Endothelial cell of coronary artery (primary cell): ENCODE measurements at places on chromosomes 11 and 22. TPM values are rescaled to one million over a fixed set of nuclear protein-coding genes. Genes with fewer than 3 reads are reported as not detected.

The KRTAP5-2 gene
- not detected in 2 replicates for total RNA-seq

The MRGPRF gene
- total RNA-seq, result 0.38 TPM in 1 of 2 replicates, not detected in the other

The MS4A4A gene
- not detected in 2 replicates for total RNA-seq

The CHRDL2 gene
- not detected in 2 replicates for total RNA-seq

The NCAM1 gene
- 0.09 and 0.45 TPM in 2 replicates for total RNA-seq

The ART5 gene
- not detected in 2 replicates for total RNA-seq

The PKNOX2 gene
- total RNA-seq, result not detected in 2 replicates

The KDELR3 gene
- 27.4 and 36.0 TPM in 2 replicates for total RNA-seq

The SUSD2 gene
- total RNA-seq, result 0.09 and 0.94 TPM in 2 replicates

The NUCB2 gene
- total RNA-seq, result 78.4 and 87.4 TPM in 2 replicates

The OR5B21 gene
- not detected in 2 replicates for total RNA-seq

The MEN1 gene
- 15.1 and 19.8 TPM in 2 replicates for total RNA-seq

The CRYBB3 gene
- total RNA-seq, result not detected in 2 replicates

The TREH gene
- total RNA-seq, result under 0.01 and 0.09 TPM in 2 replicates

The PANX2 gene
- 0.75 and 0.99 TPM in 2 replicates for total RNA-seq

The PNPLA5 gene
- total RNA-seq, result not detected in 2 replicates

The TSPAN18 gene
- 16.3 and 21.2 TPM in 2 replicates for total RNA-seq

The BLID gene
- 1.6 and 10.0 TPM in 2 replicates for total RNA-seq

The FDXACB1 gene
- total RNA-seq, result 2.2 and 2.5 TPM in 2 replicates

The OR5P2 gene
- 0.09 TPM in 1 of 2 replicates, not detected in the other for total RNA-seq

The LBHD1 gene
- total RNA-seq, result 1.9 and 2.6 TPM in 2 replicates

The PRODH gene
- total RNA-seq, result under 0.01 and 0.09 TPM in 2 replicates

The PLEKHB1 gene
- total RNA-seq, result 0.36 and 0.85 TPM in 2 replicates

The PIH1D2 gene
- 0.38 and 1.2 TPM in 2 replicates for total RNA-seq

The THY1 gene
- total RNA-seq, result 0.18 and 0.38 TPM in 2 replicates

The RRM1 gene
- 51.2 and 91.1 TPM in 2 replicates for total RNA-seq

The GVQW3 gene
- total RNA-seq, result 1.1 and 2.1 TPM in 2 replicates

The SLC5A1 gene
- not detected in 2 replicates for total RNA-seq

The PATE4 gene
- total RNA-seq, result not detected in 2 replicates

The SREBF2 gene
- total RNA-seq, result 23.4 and 40.6 TPM in 2 replicates

The NNMT gene
- total RNA-seq, result 231 and 378 TPM in 2 replicates

The RCOR2 gene
- 0.36 and 0.47 TPM in 2 replicates for total RNA-seq

The SCGB1C1 gene
- not detected in 2 replicates for total RNA-seq
